Stimulated activated CD4-positive, alpha-beta T cell treated with anti-CD3 and anti-CD28 coated beads, Interleukin-15, amount 100 ng/mL, for 24 hours (primary cell): ENCODE measurements at places on chromosomes 4 and X.

DNA sequence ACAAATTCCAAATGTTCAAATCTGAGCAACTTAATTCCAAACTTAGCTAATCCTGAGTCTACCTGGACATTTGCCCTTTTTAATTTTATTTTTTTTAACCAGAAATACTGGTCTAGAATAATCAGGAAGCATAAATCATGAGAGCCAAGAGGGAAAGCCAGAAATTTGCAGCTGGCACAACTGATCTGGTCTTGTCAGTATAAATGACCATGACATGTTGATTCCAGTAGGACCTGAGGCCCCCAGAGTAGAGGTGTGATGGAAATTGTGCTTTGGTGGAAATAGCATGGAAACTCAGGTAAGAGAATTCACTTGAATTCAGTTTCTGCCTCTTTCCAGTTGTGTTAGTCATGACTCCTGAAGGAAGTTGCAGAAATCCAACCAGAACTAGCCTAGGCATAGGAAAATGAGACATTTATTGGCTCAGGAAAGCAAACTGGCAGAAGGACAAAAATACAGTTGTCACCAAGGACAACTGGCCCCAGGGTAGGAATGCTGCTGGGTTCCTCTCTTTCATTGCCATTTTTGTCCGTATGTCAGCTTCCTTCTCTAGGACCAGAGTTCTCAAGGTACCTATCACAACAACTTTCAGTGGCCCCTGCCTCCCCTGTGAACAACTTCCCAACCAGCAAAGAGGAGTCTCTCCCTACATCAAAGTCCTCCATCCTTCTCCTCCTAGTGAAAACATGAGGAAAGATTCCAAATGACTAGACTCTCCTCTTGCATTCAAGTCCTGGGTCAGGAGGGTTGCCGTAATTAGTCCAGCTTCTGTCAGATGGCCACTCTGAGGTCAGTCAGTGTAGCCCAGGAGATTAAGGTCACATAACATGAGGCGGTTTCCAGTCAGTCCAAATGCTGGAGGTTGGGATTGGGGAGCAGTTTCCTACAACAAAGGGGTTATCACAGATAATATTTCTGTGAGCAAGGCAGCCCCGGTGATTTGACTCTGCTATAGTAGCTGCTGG, 29.3 kb upstream of the MYOZ2 start:
- DNase-seq: no peak

DNA sequence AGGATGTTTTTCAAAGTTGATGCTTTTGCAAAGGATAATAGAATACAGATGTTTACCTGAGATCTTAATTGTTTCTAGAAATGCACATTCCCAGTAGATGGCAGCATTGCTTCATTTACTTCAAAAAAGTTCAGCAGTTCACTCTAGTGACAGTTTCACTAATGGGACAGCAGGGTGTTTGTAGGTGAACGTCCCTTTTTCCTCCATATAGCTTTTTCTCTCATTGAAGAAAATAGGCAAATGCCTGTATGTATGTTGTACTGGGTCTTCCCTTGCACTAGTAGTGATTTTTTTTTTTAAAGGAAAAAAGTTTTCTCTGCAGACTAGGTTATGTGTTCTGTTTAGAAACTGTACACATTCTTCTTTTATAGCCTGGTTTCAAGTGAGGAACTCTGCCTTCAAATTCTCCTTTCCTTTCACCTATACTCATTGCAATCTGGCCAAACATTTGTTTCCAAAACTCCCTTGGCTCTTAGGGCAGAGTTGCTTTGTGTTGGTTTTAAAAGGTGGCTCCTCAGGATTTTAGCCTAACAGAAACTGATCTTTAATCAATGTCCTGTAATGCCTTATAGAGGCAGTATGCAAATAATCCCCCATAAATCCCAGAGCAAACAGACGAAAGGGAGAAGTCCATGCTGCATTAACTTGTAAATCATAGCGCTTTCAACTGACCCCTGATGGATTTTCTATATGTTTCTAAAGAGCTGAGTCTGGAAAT, 86.3 kb downstream of the EGF start:
- DNase-seq: no peak

GRCh38 chr4:17605236-17605635, 9.2 kb upstream of the MED28 start:
- no peak for DNase-seq

GRCh38 chr4:8391071-8391470, 49.5 kb downstream of the ACOX3 start:
- no peak for DNase-seq

GRCh38 chrX:100863326-100863864, 10.8 kb downstream of the NOX1 start:
- no peak for DNase-seq

- no peak for DNase-seq
Measured at GRCh38 chr4:55865228-55865806, 11.9 kb downstream of the EXOC1 start.

GRCh38 chrX:19832191-19832965, 55.0 kb downstream of the SH3KBP1 start:
- DNase-seq: no peak

DNA sequence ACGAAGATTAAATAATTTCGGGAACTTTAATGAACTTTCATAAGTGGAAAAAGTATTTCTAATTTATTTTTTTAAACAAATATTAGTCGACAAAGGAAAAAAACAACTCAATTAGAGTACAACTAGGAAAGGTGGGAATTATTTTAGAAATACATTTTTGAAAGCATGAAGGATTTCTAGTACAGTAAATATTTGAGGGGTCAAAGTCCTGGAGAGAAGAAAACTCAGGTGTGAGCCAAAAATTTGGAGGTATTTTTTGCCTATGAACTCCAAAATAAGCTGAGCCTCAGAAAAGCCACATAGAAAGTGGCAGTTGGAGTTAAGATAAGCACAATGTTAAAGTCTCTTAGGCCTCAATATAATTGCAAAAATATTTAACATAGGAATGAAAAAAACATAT, 2017.3 kb downstream of the C4orf33 start:
- no peak for DNase-seq

DNA sequence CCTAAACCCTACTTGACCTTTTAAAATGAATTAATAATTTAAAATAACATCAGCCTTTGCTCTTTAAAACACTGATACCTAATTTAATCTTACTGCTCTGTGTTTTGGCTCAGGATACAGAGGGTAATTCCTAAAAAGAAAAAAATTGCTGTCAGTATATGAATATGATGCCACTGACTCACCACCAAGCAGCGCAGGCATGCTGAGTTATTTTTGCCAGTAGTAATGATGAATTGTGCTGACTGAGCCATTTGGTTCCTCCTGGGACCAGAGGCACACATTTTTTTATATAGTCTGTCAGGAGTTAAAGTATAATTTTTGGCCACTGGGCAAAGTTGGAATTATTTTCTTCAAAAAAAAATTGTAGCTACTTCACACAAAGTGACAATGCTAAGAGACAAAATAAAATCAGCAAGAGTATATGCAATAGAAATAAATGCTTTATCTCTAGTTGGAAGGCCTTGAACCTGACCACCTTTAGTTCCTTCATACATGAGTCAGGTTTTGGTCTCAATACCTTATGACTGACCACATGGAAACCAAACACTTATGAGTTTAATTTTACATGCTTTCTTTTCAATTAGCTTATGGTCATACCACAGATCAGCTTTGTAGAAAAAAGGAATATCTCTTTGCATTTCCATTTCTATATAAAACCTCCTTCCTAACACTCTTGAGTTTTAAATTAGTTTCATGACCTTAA, 115.1 kb downstream of the PPP3CA start:
- peak; percentile 31 for DNase-seq

- no peak for DNase-seq
Measured at GRCh38 chr4:54843106-54843505, 185.3 kb downstream of the KIT start.

DNA sequence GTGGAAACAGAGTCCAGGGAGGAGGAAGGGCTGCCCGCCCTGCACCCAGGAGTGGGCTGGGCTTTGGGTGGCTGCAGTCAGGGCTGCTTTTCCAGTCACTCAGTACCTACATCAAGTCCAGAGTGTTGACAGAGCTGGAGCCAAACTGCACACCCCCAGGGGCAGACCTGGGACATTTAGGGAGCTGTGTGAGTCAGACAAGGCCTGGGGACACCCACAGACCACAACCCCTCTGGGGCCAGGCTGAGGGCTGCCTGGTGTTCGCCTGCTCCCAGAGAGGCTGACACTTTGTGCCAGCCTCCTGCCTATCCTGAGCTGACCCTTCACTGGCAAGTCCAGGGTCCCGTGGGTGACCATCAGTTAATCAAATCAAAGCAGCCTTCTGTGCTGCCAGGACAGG, 240.0 kb downstream of the BCOR start:
- peak; percentile 55 for DNase-seq

GRCh38 chr4:159282944-159283343, 180.1 kb downstream of the RAPGEF2 start:
- no peak for DNase-seq

DNA sequence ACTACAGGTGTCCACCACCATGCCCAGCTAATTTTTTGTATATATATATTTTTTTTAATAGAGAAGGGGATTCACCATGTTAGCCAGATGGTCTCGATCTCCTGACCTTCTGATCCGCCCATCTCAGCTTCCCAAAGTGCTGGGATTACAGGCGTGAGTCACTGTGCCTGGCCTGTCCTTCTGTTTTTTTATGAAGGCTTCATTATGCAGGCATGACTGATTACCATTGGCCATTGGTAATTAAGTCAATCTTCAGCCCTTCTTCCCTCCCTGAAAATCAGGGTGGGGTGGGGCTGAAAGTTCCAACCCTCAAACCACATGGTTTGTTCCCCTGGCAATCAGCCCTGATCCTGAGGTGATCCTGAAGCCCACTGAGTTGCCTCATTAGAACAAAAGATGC, 336.9 kb downstream of the PTTG2 start:
- no peak for DNase-seq

- DNase-seq: peak; percentile 58
Measured at GRCh38 chr4:7194251-7195140, 2.2 kb downstream of the SORCS2 start.

DNA sequence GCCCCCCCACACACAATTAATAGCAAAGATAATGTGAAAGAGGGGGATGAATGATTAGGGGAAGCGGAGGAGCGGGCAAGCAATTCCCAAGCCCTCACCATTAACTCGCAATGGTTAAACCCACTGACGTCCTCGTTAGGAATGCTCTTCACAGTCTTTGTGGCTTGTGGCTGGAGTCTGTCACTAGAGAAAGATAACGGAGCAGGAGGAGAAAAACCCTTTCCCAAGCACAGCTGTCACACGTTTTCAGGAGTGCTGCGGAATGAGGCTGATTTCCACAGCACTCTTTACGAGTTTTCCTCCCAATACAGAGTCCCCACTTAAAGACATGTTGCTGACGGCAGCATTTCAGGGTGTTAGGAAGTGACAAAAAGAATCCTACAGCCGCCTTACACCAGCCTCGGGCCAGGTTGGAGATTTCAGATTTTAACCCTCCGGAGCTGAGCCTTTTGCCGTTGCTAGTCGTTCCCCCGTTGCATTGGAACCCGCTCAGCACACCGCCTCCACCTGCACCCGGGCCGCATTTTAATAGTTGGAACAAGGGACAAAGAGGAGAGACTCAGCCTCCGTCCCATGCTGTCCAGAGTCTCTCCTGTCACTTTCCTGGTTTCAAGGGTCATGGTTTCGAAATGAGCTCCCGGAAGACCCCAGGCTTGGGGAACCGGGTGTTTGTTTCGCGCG, 92.2 kb downstream of the GEMIN8 start:
- peak; percentile 1 for DNase-seq

DNA sequence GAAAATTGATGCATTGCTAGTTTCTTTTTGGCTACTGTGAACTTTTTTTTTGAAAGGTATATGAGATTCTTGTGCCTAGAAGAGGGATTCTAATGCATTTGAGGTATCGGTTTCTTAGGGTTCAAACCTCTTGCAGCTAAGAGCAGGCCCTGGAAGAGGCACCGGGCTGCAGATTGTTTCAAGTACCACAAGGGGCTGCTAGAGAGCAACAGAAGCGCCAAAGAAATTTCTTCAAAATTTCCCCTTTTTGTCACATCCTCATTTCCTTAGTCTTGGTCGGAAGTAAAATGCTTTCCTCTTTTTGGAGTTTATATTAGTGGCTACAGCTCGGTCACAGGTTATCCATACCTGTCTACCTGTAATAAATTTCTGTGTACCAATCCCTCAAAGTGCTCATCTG, 89.8 kb downstream of the PDGFRA start:
- DNase-seq: peak; percentile 21

DNA sequence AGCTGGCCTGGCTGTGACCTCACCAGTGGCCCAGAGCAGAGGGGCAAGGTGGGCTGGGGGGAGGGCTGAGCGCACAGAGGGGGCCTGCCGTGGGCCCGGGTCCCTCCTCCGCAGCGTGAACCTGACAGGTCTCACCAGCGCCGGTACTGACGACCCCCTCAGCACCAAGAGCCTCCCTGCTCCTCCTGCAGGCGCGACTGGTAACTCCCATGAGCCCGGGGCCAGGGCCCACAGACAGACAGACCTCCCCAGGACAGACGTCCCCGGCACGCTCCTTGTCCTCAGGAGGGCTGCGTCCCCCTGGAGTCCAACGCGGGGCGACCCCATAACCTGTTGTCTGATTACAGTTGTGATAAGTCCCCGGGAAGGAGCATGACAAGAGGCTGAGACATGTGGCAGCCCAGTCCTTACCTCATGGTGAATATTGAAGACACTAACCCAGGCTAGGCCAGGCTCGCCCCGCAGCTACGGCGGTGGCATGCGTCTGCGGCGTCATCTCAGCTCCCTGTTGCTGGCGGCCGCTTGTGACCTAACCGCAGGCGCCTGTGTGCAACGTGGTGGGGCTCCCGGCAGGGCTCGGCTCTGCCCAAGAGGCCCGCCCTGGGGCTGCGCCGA, 8.5 kb downstream of the AKAP17A start:
- no peak for DNase-seq

GRCh38 chr4:174794543-174795094, 34.4 kb downstream of the GLRA3 start:
- DNase-seq: no peak

GRCh38 chr4:87498446-87498900, 30.7 kb downstream of the SPARCL1 start:
- no peak for DNase-seq

- DNase-seq: no peak
Measured at GRCh38 chr4:25075129-25075528, 44.4 kb upstream of the LGI2 start.

DNA sequence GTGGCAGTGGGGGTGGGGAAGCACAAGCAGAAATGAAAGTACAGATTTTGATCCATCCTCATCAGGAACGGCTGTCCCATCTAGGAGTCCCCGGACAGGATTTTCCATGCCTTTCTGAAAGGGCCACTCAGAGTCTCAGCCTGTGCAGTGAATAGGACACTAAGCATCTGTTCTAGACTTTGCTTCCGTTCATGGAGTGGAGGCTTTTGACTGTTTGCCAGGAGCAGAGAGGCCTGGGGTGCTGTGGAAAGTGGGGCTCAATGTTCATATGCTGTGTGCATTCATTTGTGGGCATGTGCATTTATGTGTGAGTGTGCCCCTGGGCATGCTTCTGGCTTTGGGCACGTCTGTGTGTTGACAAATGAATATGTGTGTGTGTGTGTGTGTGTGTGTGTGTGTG, 25.6 kb upstream of the MAMLD1 start:
- no peak for DNase-seq

GRCh38 chr4:154478128-154478527, 13.5 kb downstream of the DCHS2 start:
- DNase-seq: no peak

DNA sequence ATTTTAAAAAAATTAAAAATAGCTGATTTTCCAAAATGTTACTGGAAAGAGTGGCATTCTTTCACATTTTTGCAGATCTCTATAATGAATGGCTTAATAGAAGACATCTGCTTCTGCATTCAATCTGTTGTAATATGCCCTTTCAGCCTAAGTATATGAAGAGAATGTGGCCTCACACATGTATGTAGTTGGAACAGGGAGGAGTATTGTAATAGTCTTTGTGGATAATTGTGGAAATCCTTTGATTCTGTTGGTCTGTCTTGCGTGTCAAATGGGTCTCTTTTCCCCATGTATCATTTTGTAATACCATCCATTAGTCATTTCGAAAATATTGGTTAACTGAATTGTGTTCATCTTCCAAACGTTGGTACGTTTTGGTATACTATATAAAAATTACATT, 11.6 kb downstream of the TXLNG start:
- DNase-seq: no peak
